ENCODE measurements at places on chromosomes 3 and 15.

GRCh38 chr3:159749406-159749805 lies 239.2 kb upstream of the IL12A start:
- no peak for DNase-seq

DNA sequence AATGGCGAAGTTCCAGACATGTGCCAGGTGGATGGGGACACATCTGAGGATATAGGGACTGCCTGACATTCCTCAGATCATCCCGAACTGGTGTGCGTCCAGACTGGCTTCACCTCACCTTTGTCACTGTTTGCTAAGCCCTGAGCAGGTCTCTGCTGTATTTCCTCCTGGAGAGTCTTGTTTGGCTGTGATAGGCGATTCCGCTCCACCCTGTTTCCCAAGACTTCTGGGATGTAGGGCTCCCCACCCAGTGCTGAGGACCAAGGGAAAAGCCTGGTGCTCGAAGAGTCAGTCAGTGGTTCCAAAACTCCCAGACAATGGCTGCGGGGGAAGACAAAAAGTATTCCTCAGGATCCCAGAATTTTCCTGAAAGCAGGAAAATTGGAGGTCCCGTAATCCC lies 11.1 kb upstream of the FURIN start:
- DNase-seq: no peak

DNA sequence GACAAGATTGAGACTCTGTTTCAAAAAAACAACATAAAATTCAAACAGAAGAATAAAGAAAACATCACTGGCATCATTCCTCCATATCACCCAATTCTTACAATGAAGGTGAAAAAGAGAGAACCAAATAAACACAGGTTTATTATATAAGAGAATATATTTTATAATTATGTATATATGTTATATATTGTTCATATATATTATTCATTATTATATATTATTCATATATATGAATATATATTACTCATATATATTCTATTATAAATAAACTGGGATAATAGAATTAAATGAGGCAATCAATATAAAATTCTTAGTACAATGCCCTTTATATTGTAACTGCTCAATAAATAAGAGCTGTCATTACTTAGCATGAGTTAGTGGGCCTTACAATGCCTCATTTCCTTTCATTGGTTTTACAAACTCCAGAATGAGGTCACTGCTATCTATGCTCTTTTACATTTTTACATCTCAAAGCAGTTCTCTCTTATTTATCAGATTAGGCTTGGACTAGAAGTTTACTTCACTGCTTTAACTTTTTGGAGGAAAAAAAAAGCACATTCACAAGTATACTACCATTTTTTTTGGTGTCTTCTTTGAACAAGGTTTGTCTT lies 135.5 kb upstream of the TTC14 start:
- DNase-seq: no peak

- no peak for DNase-seq
Observed at GRCh38 chr15:42069496-42070278, 24.7 kb downstream of the PLA2G4D start.

GRCh38 chr15:67652586-67652985 lies 110.1 kb downstream of the MAP2K5 start:
- DNase-seq: no peak

DNA sequence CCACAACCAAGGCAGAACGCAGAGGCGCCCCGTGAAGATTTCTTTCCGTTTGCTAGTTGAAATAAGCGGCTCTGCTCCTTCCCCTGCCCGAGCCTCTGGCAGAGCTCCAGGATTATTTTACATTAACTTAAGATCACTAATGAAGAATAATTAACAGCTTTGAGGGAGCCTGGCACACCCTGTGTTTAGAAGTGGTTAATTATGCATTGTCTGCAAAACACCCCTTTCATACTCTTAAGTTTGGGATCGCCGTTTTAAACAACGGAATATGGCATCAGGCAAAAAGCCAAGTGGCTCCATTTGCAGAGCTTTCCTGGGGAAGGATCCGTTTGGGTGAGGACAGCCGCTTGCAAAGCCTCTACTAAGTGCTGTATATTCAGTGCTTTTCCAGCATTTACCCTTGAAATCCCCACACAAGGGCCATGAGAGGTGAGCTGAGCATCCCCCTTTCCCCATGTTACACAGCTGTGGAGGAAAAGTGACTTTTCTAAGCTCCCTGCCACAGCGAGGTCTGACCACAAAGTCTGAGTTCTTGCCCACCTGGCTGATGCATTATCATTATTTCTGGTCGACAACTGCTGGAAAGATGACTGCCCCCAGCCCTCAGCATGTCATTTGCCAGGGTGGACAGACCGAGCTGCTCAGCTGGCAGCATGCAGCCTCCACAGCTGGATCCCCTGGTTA lies 33.9 kb downstream of the IQSEC1 start:
- DNase-seq: no peak

DNA sequence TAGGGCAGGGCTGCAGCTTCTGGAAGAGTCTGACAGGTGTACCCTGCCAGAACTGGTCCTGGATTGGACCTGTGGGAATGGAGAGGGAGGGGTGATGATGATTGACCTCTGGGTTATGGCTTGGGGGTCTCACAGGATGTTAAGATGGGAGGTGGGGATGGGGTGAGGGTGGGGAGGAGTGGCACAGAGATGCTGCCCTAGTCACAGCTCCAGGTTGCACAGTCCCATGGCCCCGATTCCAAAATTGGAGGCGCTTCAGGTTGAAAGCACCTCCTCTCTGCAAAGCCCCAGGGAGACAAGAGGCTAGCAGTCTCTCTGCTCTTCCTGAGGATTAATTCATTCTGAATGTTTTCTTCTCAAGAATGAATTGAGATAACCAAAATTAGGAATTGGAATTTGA lies 101.4 kb downstream of the FAM43A start:
- DNase-seq: no peak

DNA sequence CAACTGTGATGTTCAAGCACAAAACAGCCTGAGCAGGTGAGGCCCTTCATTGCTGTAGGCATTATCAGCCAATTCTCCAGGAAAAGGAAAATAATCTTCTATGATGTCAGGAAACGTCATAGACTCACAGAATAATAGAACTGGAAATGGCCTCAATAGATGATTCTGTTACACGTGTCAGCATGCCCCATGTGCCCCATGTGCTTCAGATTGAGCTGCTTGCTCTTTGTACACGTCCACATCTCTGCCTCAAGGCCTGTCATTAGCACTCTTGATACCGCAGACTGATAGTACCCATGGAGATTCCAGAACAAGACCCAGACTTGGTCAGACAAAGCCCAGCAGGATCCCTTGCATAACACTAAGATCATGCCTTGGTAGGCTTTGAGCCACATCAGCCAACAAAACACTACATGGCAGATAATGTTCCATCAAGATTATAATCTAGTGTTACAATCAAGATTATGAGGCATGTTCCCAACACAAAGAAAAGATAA lies 95.9 kb downstream of the MEIS2 start:
- no peak for DNase-seq
